Stimulated activated CD4-positive, alpha-beta T cell treated with anti-CD3 and anti-CD28 coated beads, Interleukin-15, amount 100 ng/mL, for 48 hours (primary cell): ENCODE measurements at places on chromosomes 5 and 9.

- no peak for DNase-seq
Observed at GRCh38 chr9:18260521-18260920, 213.4 kb upstream of the ADAMTSL1 start.

- no peak for DNase-seq
Observed at GRCh38 chr5:116289276-116289675, 204.5 kb downstream of the COMMD10 start.

DNA sequence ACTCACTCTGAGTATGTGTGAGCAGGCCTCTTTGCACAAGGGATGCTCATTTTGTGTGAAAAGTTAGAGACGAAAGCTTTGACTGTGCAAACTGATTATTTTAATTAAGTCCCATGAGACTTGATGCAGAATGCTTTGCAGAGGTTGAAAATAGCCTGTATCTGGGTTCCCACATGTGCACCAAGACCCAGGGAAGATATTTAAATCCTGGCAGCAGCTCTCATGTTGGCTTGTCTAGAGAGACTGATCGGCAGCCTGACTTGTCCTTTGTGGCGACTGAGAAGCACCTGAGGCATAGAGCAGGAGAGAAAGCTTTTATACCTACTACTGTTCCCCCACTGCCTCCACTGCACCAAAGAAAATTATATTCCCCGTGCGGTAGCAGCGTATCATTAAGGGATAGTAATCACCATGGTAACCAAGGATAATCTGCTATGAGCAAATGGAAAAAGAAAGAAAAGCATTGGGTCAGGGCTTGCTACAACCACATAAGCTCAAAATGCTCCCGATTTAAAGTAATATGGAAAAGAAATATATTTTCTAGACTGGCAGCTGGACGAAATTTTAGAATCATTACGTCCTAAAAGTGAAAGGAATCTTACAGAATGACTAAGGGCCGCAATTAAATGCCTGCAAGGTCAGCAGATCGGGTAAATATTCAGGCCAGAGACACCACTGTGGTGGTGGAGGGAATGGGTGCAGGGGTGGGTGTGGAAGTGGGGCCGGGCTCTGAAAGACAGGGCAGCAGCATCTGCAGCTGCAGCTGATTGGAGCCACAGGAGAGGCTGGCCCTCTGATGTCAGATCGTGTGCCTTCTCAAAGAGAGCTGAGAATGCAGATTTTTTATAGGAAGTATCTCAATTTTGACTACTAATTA lies 135.3 kb upstream of the EPB41L4A start:
- no peak for DNase-seq

GRCh38 chr5:169286572-169287300 lies 14.2 kb downstream of the SLIT3 start:
- DNase-seq: no peak

DNA sequence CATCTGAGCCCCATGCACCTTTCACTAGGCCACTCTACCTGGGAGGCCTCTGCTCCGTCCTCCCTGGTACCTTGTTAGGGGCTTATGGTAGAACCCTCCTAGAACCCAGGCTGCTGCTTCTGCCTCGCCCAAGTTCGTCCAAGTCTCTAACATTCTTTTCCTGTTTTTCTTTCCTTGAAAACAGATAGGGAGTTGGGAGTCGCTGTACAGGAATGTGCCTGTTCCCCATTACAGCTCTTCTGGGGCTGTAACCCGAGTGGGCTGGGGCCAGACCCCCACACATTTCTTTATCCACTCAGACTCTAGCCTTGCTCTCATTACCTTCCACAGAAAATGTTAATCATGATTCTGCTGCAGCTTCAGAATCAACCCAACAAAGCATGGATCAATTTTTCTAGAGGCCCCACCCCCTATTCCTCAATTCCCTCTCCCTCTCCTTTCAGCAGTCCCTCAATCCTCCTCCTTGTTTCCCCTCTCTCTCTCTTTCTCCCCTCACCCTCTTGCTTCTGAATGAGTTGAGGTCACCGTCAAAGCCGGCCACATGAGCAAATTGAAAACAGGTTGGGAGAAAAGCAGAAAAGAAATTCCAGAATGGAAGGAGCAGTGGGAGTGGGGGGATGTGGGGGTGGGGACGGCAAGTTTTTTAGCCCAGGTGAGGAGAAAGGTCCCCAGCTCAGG lies 193.8 kb upstream of the TRIM32 start:
- DNase-seq: no peak
